ENCODE measurements at places on chromosomes 1 and 21.

GRCh38 chr1:91226741-91227140, 177.9 kb downstream of the HFM1 start:
- DNase-seq, result no peak

GRCh38 chr1:203662360-203662759, 35.7 kb downstream of the ATP2B4 start:
- DNase-seq, result no peak

DNA sequence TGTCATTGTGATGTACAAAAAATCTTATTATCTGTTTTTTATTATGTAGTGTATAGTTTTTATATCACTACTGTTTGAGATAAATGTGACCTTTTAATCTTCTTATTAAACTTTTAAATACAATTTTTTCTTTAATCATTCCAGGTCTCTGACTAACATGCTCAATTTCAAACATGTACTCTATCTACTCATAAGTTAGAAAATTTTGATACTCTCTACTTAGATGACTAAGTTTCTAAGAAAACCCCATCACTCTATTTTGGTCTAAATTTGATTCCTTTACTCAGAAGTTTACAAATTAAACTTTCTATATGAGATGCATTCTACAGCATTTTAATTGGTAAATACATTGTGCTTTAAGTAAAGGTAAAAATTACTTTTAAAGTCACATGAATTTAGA, 544.0 kb downstream of the PTBP2 start:
- no peak for DNase-seq

DNA sequence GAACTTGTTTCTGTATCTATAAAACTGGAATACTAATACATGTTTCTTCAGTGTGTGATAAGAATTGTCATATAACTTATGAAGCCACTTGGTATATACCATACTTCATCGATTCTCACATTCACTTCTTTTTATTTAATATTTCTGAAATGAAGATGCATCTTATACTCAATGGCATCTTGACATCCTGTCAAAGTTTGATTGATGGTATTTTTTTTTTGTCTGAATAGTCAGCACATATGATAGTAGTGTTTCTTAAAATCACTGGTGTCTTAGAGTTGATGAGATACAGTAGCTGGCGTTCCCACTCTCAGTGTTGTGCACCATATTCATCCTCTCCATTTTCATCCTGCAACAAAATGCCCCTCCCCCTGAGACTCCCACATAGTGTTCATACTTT, 34.4 kb upstream of the C1orf105 start:
- no peak for DNase-seq

DNA sequence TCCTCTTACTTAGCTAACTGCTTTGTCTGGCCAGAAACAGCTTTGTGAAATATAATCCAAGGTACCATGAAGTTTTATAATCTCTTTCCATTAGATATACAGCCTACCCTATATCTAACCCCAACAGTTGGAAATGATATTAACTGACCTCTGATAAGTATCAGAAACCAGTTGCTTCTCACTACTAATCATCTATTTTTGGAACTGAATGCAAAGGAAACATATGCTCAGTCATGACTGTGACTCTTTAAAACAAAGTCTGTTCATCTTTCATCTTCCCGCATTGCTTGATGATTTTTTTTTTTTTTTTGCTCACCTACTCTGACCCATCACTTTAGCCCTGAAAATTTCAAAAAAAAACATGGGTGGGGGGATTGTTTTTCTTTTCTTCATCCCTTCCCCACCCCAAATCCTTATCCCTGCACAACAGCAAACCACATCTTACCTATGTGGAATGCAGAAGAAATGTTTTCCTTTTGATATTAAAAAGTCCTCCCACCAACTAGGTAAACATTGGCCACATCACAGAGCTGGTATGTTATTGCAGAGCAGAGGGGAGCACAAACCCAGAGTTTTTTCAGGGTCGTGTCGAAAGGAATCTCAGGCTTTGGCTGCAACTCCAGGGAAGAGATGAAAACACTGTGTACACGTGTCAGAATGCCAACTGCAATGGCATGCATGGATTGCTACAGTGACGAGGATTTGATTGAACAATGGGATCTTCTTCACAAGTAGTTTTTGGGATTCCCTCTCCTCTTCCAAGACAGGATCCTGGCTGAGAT, 137.3 kb downstream of the SLC30A10 start:
- no peak for DNase-seq

GRCh38 chr21:42559326-42559725, 45.7 kb downstream of the SLC37A1 start:
- DNase-seq, result no peak

- no peak for DNase-seq
These were observed 33.2 kb downstream of the RGS13 start for GRCh38 chr1:192669174-192669573.
